ENCODE measurements at places on chromosomes 7 and 10.

DNA sequence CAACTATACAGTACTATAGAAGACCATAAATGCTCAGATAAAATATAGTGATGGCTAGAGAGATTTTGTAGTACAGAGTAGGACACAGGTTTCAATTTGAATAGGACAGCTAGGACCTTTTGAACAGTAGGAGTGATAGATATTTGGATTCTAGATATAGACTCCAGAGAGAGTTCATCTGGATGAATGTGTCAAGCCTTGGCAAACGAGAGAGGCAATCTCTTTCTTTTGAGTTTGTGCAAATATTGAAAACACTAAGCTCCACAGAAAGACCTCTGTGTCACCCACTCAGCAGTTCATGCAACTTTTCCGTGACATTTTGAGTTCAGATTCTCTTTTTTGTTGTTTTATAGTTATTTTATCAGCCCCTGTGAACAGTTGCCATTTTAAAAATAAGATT lies 834.3 kb upstream of the COBL start:
- H3K27me3 ChIP-seq = peaks cover 1% of the 10 kb centered on the region
- no peak for DNase-seq
- H3K4me1 ChIP-seq = no peaks in the 10 kb centered on the region

GRCh38 chr7:43559946-43560335 lies 23.0 kb upstream of the STK17A start:
- H3K27ac ChIP-seq = no peak overlapping the region
- peaks cover 12% of the 10 kb centered on the region for H3K4me1 ChIP-seq
- no peak overlapping the region for H3K4me3 ChIP-seq
- no peak for DNase-seq
- H3K36me3 ChIP-seq = no peaks in the 10 kb centered on the region

- no peaks in the 10 kb centered on the region for H3K36me3 ChIP-seq
- no peak overlapping the region for H3K27ac ChIP-seq
- H3K27me3 ChIP-seq = no peaks in the 10 kb centered on the region
- H3K4me1 ChIP-seq = no peaks in the 10 kb centered on the region
- no peak overlapping the region for H3K4me3 ChIP-seq
Measured at GRCh38 chr7:8724080-8724718, 290.8 kb downstream of the NXPH1 start.

GRCh38 chr7:125423458-125424155 lies 494.0 kb upstream of the POT1 start:
- DNase-seq = no peak
- H3K4me1 ChIP-seq = no peaks in the 10 kb centered on the region
- no peak overlapping the region for H3K27ac ChIP-seq
- no peaks in the 10 kb centered on the region for H3K36me3 ChIP-seq
- H3K4me3 ChIP-seq = no peak overlapping the region

DNA sequence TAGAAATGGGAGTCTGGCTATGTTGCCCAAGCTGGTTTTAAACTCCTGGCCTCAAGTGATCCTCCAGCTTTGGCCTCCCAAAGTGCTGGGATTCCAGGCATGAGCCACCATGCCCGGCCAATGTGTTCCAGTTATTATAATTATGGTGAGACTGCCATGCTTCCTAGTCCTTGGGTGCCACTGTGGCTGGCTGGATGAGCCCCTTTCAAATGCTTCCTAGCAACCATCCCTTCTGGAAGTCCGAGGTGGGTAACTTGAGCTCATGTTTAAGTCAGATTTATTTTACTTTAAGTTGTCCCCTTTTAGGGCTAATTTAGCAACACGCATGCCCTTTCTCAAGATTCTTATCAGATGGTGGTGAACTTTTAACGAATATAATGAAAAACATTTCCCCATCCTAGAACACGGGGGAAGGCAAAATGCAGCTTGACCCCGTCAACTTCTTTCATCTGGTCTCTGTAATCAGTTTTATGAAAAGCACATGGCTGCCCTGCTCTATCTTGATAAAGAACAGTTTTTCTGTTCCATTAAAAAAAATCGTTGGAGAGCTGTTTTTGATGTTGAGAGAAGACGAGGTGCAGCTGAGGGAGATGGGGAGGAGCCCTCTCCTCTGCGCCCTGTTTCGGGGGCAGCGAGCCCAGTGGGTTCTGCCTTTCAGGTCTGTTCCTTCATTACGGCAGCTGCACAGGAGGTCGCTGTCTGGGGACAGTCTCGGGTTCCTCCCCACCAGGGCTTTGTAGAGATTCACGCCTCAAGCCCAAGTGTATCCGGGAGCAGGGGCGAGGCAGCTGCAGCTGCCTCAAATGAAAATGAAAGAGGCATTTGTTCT lies 61.0 kb upstream of the MKI67 start:
- peaks cover 5% of the 10 kb centered on the region for H3K27me3 ChIP-seq
- H3K4me3 ChIP-seq = no peak overlapping the region
- H3K4me1 ChIP-seq = peaks cover 1% of the 10 kb centered on the region
- H3K27ac ChIP-seq = no peak overlapping the region
- peaks cover 3% of the 10 kb centered on the region for H3K36me3 ChIP-seq

DNA sequence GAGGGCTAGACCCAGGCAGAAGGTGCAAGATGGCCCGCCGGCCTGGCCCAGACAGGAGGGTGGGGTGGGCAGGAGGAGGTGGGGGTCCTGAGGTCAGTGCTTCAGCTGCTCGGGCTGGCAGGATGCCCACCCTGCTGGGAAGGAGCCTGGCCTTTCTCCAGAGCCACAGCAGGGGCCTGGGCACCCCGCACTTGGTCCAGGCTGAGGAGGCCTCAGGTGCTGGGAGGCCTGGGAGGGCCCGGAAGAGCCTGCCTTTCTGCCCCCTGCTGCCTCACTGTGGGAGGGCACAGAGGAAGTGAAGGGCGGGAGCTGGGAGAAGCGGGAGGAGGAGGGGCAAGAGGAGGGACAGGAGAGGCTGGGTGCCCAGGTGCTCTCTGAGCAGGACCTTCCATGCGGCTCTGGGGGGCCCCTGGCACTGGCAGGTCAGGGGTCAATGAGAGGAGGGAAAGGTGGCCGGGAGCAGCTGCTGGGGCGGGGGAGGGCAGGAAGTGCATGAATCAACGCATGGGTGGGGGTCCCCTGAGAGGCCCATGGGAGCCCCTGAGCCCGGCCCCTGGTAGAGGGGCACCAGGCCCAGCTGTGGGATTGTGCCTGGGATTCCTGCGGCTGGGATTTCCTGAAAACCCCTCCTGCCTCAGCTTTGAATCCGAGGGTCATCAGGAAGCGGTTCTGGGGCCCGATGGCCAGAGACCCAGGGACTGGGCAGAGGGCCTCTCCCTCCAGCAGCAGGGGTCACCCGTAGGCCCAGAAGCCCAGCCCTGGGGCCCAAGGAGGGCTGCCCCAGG lies 49.9 kb downstream of the PWWP2B start:
- peaks cover 2% of the 10 kb centered on the region for H3K4me1 ChIP-seq
- no peak overlapping the region for H3K27ac ChIP-seq
- no peak overlapping the region for H3K4me3 ChIP-seq

DNA sequence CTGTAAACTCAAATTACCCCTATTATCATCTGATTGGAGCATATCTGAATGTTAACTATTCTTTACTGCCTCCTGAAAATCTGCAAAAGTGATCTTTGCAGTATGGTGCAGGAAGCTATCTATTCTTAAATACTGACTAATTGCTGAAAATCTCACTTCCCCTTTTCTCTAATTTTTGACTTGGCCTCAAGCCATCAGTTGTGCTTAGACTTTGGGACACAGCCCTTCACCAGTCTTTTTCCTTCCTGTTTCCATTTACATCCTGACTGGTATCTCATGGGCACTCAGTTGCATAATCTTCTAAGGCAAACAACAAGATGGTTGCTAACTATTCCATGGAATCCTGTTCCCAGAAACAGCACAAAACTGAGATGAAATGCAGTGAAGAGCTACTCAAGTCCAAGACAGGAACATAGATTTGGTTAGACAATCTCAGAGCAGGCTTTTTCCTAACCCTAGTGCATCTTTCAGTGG lies 228.5 kb downstream of the SORCS1 start:
- no peak overlapping the region for H3K27ac ChIP-seq
- H3K4me1 ChIP-seq = peaks cover 9% of the 10 kb centered on the region
- H3K27me3 ChIP-seq = no peaks in the 10 kb centered on the region
- DNase-seq = no peak
- no peak overlapping the region for H3K4me3 ChIP-seq
- H3K36me3 ChIP-seq = no peaks in the 10 kb centered on the region

- H3K4me3 ChIP-seq = no peak overlapping the region
- no peak overlapping the region for H3K27ac ChIP-seq
- H3K4me1 ChIP-seq = no peaks in the 10 kb centered on the region
- DNase-seq = no peak
- H3K36me3 ChIP-seq = no peaks in the 10 kb centered on the region
- H3K27me3 ChIP-seq = no peaks in the 10 kb centered on the region
Measured at GRCh38 chr7:15309872-15310271, 251.9 kb downstream of the AGMO start.

All from endothelial cell (in vitro differentiated cells).